ENCODE measurements at places on chromosomes 3 and 15. TPM values are rescaled to one million over a fixed set of nuclear protein-coding genes. Genes with fewer than 3 reads are reported as not detected.

Gene GPR171
- 0.73 TPM for total RNA-seq

Gene SI
- total RNA-seq = not detected

DNA sequence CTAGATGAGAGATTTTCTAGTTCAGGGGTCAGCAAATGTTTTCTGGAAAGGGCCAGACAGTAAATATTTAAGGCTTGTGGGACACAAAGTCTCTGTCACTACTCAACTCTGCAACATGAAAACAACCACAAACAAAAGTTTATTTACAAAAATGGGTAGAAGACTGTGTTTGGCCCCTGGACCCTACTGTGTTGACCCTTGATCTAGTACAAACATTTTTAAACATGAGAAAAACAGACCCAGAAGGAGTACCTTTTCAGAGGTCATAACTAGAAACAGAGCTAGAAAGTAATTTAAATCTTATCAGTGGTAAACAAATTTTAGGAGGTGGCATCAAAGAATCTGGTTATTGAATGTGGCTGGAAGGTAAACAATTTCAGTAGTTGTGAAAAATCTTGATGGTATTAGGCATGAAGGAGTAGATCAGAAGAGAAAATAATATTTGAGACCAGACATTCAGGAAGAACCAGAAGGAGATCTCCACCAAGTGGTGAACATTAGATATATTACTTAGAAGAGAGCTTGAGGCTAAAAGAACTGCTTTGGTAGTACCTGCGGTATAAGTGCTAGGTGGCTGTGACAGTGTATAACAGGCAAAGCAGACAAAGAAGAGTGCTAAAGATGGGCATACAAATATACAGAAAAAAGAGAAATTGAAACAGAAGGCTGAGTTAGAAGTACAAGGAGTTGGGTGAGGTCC lies 101.7 kb downstream of the NR1I2 start:
- no peak for DNase-seq

DNA sequence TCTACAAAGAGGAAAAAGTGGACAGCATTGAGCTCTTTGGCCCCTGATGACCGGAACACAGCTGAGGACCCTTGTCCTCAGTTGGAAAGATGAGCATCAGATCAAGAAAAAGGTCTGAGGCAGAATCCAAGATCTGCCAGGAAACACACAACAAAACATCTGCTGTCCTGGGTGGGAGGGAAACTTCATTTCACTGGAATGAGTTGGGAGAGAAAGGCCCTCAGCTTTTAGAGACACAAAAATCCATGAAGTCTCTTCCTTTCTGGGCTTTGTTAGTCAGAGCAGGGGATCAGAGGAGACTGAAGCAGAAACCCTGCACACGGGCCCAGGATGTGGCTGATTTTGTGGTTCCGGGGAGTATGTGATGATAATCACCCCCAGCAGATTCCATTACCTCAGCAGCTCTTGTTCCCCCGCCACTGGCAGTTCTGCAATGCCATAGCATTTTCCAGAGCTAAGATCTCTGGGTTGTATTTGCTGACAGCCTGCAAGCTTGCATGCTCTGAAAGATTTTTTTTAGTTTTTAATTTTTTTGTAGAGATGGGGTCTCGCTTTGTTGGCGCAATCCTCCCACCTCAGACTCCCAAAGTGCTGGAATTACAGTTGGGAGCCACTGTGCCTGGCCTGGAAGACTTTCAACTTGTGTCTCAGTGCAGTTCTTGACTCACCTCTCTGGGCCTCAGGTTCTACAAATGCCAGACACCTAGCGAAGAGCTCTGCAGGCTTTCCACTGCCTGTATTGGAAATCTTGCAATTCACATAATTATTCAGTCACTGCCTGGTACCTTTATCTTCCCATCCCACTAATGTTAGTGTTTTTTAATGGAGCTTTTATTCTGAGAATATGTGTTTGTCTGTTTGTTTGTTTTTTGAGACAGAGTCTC lies 5.8 kb upstream of the TATDN2 start:
- no peak for DNase-seq

GRCh38 chr3:87076946-87077345 lies 86.0 kb upstream of the VGLL3 start:
- DNase-seq = no peak

- no peak for DNase-seq
Observed at GRCh38 chr3:2274526-2274925, 175.9 kb downstream of the CNTN4 start.

DNA sequence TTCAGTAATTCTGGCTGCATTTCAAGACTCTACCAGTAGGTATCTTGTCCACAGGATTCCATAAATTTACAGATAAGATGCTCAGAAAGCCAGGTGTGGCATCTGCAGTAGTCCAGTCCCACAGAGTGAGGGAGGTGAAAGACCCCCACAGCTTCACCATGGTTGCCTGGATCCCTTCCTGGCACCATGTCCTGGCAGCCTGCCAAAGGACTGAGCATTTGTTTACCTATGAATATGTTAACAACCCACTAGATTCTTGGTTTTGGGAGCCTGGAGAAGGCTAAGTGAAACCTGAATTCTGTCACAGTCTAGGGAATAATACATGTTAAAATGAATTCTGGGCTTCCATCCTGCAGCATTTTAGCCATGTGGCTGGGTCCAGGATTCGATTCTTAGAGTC lies 14.9 kb downstream of the CHST2 start:
- no peak for DNase-seq

DNA sequence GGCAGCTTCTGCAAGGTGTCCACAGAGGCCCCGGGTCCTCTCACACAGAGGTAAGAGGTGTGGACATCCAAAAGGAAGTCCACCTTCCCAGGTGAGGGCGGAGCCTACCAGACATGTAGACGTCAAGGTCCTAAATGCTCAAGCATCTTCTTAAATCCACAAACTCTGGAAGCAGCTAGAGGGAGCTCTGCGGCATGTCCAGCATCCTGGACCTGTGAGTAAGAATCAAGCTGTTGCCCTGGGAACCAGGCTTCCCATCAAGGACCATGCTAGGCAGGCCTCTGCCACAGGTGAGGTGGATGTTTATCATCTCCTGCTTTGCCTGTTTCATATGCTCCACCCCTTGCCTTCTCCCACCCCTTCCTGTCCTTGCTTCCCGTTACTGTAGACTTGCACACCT lies 368.2 kb downstream of the GABRG3 start:
- DNase-seq = no peak

DNA sequence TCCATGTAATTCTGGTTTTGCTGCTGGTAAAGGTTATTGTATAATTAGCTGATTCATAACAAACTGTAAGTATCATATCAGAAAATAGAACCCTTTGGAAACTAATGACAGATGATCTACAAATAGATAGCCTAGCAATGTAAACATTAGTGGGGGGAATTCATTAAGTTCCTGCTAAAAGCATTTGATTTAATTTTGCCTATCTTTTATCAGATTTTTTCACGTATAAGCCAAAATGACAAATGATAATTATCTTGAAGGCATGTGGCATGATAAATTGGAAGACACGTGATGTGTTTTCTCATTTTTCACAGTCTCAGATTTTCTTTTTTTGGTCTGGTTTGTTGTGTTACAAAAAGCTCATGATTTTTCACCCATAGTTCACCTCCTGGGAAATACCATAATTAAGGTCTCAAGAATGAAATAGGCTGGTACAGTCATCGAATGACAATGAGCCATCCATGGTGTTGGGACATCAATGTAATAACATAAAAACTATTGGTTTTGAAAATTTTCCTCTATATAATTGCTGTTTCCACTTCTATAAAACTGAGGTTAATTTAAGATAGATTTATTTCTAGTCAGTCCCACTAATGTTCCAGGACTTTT lies 325.9 kb upstream of the TBL1XR1 start:
- DNase-seq = no peak

DNA sequence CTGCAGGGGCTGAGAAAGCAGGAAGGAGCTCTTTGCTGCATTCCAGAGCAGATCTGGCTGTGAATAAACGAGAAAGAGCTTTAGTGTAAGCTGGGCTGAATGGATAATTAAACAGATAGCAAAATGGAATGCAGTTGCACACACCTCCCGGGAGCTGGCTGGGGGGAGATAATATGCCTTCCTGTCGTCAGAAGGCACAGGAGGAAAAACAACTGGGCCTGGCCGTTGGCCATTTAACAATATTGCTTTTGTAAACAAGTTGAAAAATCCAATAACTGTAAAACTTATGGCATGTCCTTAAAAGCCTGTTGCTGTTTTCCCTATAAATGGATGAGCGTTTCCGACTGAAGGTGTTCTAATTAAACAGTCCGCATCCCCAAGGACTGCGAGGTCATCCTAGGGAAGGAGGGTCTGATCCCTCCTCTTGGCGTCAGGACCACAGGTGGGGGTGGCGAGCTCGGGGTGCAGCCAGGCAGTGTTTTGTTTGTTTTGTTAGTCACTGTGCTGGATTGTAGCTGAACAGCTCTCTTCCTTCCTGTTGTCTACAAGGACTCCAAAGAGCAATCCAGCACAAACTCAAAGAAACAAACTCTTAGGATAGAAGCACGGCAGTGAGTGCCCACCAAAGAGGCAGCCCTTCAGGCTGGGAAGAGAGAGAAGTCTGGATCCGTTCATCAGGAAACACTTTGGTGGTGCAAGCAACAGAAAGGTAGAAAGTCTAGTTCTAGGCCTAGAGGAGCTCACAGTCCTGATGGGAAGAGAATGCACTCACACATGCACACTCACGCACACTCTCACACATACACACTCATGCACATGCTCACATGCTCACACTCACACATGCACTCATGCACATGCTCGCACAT lies 133.4 kb upstream of the SMAD3 start:
- DNase-seq = peak; percentile 38

All from left lobe of liver (tissue), 2 donors.